ENCODE measurements at places on chromosomes 5 and 9.

GRCh38 chr5:141258464-141258863 is 13.3 kb downstream of the PCDHB15 start:
- no peak for DNase-seq

GRCh38 chr5:10676224-10676623 is 84.8 kb downstream of the DAP start:
- no peak for DNase-seq

DNA sequence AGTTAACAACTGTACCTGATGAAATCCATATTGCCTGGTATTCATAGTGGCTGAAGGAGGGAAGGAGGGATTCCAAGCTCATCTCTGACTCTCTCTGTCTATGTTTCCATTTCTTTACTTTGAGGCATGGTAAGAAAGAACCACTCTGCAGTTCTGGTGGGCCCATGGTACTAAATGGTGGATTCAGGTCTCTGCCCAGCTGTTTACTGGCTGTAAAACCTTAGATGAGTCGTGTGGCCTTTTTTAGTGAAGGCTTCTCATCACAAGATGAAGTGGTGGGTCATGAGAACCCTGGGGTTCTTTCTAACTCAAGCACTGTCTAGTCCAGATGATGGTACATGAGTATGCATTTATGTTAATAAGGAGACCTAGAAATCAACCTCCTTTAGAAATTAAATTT is 49.7 kb downstream of the ZNF366 start:
- DNase-seq = no peak

- DNase-seq = no peak
Observed at GRCh38 chr9:70888471-70888870, 232.9 kb downstream of the TRPM3 start.

GRCh38 chr9:134885679-134886412 is 5.2 kb downstream of the FCN2 start:
- no peak for DNase-seq

DNA sequence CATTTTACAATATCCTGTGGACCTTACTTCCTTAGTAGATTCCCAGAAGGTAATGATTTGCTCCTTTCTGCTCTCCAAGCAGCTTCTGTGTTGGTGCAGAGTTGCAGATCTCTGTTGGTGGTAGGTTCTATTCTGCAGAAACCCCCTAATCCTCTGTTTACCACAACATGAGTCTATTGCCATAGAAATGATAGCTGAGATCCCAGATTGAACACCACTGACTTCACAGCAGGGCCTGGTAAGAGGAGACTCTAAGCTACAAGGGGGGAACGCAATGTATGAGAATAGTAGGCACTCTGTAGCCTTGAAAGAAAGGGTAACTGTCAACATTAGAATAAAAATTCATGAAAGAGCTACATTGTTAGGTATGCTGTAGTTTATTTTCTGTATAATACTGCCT is 59.5 kb downstream of the MUSK start:
- no peak for DNase-seq

GRCh38 chr5:98825582-98826375 is 52.3 kb downstream of the RGMB start:
- DNase-seq = no peak

DNA sequence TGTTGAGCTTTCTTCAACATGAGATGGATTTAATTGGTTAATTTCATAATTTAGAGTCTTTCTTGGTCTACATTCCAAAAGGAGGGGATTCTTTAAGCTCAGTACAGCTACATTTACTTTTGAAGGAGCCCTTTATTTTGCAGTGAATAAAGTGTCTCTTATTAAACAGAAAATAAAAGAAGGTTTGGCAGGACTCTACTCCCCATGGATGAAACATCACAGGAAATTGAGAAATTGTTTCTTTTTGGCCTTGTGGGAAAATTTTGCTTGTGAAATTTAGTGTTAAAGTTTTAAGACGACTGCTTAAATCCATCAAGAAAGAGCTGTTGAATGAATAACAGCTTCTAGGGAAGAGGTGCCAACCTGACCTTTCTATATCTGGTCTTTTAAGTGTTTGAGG is 187.7 kb downstream of the NTRK2 start:
- DNase-seq = no peak

All from CD4-positive, alpha-beta T cell treated with Interleukin-10 for 1 hour (primary cell).